ENCODE measurements at places on chromosomes 4 and X. TPM values are rescaled to one million over a fixed set of nuclear protein-coding genes. Genes with fewer than 3 reads are reported as not detected.

Gene SHROOM2
- 1.7 TPM for total RNA-seq

Gene PABPC4L
- 3.8 TPM for total RNA-seq

Gene CCKAR
- total RNA-seq, result not detected

Gene RRAGB
- 20.2 TPM for total RNA-seq

Gene NAP1L2
- total RNA-seq, result 2.6 TPM

Gene CORIN
- not detected for total RNA-seq

Gene SHISA3
- not detected for total RNA-seq

DNA sequence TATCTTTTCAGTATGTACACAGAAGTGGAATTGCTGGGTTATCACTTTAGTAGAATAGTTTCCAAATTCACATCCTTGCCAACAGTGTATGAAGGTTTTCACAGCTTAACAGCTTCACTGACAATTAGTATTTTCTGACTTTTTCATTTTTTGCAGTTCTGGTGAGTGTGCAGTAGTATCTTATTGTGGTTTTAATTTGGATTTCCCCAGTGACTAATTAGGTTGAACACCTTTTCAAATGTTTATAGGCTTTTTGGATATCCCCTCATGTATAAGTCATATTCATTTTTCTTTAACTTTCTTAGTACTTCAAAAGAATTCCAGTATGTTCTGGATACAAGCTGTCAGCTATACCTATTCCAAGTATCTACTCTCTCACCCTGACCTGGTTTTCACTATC lies 37.1 kb downstream of the BRCC3 start:
- DNase-seq, result no peak

DNA sequence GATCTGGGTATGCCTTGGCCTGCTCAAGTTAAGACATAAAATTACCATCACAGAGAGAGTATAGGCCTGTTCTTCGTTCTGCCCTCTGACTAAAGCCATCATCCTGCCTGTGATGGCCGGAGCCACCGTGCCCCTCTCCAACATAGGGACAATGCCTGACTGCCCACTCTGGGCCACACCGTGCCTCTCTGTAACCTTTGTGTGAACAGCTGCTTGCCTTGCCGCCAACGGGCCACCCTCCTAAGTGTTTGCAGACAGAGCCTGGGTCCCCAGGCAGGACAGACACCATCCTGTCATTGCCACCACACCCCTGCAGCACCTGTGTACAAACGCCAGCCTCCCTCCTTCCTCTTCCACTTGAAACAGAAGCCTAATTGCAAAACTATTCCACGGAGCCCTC lies 298.7 kb upstream of the TENM3 start:
- no peak for DNase-seq

- no peak for DNase-seq
Observed at GRCh38 chr4:159420162-159421057, 317.5 kb downstream of the RAPGEF2 start.

GRCh38 chr4:1051472-1051871 lies 40.0 kb downstream of the FGFRL1 start:
- DNase-seq, result no peak

- no peak for DNase-seq
Observed at GRCh38 chr4:152709675-152710438, 30.1 kb upstream of the TMEM154 start.

- DNase-seq, result no peak
Observed at GRCh38 chrX:70001708-70002341, 47.9 kb downstream of the AWAT2 start.

- no peak for DNase-seq
Observed at GRCh38 chr4:132114885-132115284, 1034.2 kb upstream of the PCDH10 start.

DNA sequence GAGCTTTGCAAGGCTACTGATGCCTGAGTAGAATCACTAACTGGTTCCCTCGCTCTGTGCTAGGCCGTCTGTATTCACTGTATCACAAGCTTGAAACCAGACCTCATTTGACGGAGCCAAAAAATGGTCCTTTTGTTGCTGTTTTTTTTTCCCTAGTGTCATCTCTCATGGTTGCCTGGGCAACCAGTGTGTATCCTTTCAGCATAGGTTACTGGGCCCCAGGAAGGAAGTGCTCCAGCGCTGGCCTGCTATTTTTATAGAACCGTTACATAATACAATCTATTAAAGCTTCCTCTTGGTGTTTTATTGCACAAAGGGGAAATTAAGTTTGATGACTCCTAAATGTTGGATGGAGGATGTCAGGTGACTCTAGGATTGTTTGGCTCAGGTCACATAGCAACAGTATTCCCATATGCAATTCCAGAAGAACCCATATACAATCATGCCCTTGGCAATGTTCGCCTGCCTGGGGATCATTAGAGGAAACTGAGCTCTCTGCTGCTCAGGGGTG lies 220.4 kb downstream of the SPRY1 start:
- no peak for DNase-seq

GRCh38 chr4:4734425-4734824 lies 125.0 kb upstream of the MSX1 start:
- DNase-seq, result no peak

- DNase-seq, result no peak
Observed at GRCh38 chr4:97938141-97938540, 205.1 kb downstream of the STPG2 start.

- DNase-seq, result peak; percentile 71
Observed at GRCh38 chr4:71229477-71230270, 109.1 kb upstream of the SLC4A4 start.

DNA sequence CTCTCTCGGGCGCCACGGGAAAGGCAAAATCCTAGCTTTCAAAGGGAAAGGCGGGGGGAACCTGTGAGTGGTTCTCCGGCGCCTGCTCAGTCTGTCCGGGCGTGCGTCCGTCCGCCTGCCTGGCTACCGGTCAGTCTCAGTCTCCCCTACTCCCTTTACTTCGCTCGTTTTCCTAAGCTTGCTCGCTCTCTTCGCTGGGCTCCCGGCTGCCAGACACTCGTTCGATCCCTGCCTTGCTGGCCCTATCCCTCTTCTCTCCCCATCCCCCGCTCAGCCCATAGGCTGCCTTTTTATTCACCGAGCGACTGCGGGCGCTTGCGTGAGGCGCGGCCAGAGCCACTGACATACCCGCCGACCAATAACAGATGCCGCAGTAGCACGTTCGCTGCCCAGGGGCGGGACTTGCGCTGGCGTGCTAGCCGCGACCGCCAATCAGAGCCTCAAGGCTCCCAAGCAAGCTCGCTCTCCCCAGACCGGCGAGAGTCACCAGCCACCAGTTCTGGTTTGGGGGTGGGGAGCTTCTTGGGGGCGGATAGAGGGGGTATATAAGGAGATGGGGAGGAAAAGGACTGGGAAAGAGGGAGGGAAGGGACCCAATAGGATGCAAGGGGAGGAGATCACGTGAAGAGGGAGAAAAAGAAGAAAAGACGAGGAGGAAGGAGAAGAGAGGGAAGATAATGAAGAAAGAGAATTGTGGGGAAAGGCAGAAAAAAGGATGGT lies 30.0 kb downstream of the ARHGEF9 start:
- peak; percentile 91 for DNase-seq

DNA sequence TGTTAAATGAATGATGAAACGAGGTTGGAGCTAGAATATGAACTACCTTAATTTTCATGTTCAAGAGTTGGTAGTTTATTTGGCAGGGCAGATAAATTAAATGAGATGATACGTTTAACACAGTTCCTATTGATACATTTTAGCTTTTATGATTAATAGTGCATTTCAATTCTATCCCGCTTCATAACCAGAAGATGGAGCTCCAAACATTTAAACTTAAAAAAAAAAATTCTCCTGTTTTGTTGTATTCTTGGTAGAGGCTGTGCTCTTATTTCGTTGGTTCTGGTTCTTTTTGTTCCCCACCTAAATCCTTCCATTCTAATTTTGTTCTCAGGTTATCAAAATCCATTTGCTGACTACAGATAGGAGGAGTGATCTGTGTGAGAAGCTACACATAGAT lies 71.8 kb upstream of the PTPN13 start:
- DNase-seq, result no peak

DNA sequence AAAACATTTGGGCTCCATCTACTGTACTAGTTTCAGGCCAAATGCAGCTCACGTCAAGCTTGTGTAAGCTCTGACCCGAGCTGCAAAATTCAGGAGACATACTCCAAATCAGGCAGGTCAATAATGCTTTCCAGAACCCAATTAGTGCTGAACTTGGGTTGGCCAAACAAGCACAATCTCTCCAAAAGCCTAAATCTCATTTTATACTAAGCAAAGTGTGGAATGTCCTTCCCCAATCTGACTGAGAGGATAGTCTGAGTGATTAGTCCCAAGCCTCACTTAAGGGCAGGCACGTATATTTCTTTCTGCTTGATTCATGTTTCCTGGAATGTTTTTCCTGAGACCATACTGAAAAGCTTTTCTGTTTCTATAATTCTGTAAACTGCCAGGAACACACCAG lies 79.9 kb downstream of the NKX6-1 start:
- no peak for DNase-seq

DNA sequence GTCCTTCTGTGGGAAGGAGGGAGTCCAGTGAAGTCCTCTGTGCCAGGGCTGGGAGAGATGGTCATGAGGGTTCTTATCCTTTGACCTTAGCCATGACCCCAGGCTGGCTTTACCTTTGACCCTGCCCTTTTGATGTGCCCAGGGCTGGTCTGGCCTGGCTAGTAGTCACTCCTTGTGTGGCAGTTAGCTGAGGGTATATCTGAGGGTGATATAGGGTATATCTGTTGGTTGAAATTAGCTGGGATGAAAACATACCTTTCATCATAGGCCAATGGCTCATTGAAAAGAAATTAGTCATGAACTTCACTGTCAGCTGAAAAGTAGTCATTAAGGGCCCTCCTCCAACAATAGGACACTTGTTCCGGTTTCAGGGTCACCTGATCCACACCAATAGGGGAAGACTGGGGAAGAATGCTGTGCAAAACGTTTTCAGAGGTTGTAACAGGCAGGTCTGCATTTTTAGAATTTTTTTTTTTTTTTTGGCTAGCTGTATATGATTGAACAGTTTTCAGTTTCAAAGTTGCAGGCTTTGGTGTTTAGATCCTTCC lies 74.6 kb upstream of the STOX2 start:
- DNase-seq, result peak; percentile 27

DNA sequence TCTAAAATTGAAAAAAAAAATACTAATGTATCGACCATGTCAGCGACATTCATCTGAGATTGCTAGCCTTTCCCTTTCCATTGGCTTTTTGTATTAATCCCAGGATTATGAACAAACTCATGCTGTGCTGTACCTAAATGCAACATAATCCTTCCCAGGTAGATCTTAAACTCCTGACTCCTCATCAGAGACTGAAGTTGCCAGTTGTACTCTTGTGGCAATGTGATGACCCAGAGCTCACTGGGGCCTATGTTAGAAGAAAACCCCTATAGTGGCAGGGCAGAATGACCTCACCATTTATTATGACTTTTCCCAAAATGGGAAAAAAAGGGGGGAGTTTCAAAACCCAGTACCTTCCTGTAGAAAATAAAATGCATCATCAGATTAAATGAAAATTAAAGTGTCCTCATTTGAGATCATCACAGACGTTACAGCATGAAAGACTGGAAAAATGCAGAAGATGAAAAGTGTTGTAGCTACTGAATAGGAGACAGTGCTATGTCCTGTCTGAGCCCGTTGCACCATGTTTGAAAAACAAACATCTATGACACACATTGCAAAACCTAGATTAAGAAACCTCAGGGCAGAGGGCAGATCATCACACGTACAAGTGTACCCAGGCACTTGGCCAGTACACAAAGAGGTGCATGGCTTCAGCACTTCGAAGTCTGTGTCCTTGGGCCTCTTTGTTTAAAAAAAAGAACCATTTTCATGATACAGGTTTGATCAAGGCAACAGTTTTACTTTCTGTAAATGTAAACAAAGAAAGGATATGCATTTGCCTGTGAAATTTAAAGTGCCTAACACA lies 6.8 kb upstream of the ACSL4 start:
- DNase-seq, result no peak

DNA sequence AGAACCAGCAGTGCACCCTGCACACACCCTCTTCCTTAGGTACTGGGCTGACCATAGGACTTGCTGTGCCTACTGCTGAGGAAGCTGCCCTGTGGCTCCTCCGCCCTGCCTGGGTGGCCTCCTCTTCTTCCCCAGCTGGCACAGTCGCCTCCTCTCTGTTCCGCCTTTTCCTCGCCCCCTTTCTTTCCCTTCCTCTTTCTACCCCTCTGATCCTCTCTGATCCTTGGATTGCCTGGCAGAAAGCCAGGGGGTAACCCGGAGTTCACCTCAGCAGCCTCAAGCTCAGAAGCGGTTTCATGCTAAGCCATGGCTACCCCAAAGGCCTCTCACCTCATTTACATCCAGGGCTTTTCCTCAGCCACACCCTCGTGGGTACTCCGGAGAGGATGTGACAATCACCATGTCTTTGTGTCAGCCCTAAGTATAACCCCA lies 136.2 kb downstream of the SMIM20 start:
- no peak for DNase-seq

GRCh38 chrX:132146456-132146855 lies 18.6 kb upstream of the FRMD7 start:
- no peak for DNase-seq

GRCh38 chr4:146051728-146052391 lies 113.2 kb upstream of the ZNF827 start:
- DNase-seq, result no peak

GRCh38 chr4:3497523-3498389 lies 34.5 kb downstream of the LRPAP1 start:
- no peak for DNase-seq

All from Caki2 (cell line).